ENCODE measurements at places on chromosomes 5 and 9. TPM values are rescaled to one million over a fixed set of nuclear protein-coding genes. Genes with fewer than 3 reads are reported as not detected.
A peak's percentile ranks its signal among the peaks of the same experiment; 100 is the strongest.

DNA sequence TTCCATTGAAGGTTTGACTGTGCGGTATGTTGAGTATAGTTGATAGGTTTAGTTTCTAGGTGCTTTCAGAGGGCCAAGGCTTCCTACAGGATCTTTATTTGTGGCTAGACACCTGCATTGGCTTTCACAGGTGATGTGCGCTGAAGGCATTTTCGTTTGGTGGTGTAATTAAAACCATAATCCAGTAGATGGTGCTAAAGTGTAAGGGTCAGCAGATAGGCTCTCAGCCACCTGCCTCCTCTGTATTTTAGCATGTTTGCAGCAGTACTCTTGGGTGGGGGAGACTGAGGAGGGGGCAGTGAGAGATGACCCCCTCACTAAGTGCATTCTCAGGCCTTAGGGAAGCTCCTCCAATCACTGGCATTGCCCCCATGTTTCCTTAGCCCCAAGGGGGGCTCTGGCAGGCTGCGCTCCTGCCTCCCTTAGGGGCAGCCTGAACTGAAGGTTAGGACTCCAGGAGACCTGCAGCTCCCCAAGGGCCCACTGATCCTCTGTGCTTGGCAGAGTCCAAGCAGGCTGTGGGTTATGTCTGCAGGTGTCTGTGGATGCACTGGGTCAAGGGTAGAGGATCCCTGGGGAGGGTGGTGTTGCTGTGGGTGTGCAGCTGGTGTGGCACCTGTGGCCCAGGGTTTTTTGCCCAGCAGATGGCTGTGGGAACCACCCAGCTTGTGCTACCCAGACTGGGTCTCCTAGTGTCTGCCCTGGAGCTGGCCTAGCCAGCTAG is 23.4 kb downstream of the CDK20 start:
- no peak for DNase-seq

- DNase-seq, result no peak
Observed at GRCh38 chr5:107378218-107378899, 292.4 kb downstream of the EFNA5 start.

DNA sequence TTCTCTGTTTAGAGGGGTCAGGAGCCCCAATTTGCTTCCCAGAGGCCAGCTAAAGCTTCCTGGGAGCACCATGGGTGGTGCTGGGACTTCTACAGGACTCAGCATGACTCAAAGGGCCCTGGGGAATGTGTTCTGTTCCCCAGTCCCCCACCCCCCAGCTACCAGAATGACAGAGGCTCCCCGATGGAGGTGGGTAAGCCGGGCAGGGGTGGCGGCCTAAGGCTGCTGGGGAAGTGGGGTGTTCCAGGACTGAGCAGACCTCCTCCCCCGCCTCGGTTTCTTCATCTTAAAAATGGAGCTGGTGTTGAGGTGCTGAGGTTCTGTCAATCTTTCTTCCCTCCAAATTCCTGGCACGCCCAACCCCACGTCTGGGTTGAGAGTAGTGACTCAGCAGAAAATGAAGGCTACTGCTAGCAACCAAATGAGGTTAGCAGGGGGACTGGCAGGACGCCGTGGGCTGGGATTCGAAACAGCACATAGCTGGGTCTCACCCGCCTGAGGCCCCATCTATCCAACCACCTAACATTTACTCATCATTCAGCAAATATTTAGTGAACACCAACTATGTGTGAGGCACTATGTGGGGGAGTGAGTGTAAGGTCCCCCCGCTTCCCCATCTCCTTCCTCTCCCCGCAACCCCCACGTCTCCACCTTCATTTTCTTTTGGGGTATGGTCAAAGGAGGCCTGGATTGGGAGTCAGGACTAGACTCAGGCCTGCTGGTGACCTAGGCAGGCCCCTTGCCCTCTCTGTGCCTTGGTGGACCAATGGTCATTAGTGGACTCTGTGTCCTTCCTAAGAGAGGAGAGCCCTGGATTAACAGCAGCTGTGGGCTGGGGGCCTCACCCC is 50.2 kb downstream of the C9orf50 start:
- DNase-seq, result peak; percentile 68

FNIP1 gene
- 15.9 TPM for total RNA-seq

All from activated CD8-positive, alpha-beta T cell treated with anti-CD3 and anti-CD28 coated beads for 36 hours (primary cell).